Nucleus accumbens (tissue), 56 donors: ENCODE measurements at places on chromosomes 4 and X.
A peak's percentile ranks its signal among the peaks of the same experiment; 100 is the strongest.

GRCh38 chrX:130304587-130305368 is 34.9 kb upstream of the SLC25A14 start:
- DNase-seq: no peak

GRCh38 chr4:41281038-41281634 is 24.4 kb downstream of the UCHL1 start:
- no peak for DNase-seq

- DNase-seq: peak; percentile 15
These were observed 62.5 kb downstream of the WFS1 start for GRCh38 chr4:6332042-6332668.

DNA sequence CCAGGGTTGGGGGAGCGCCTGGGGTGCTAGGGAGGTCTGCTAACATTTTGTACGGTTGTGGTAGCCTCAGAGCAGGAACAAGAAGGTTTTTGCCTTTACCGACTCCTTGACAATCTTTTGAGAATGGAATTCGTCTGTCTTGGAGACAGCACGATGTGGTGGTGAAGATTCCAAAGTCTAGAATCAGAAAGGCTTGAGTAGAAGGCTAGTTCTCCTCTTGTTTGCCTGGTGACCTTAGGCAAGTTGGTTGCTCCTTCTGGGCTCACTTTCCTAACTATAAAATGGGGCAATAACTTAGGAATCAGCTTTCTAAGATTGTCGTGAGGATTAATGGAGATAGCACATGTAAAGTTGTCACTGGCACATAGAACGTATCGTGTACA is 741 bp downstream of the FAM47E start:
- DNase-seq: no peak

DNA sequence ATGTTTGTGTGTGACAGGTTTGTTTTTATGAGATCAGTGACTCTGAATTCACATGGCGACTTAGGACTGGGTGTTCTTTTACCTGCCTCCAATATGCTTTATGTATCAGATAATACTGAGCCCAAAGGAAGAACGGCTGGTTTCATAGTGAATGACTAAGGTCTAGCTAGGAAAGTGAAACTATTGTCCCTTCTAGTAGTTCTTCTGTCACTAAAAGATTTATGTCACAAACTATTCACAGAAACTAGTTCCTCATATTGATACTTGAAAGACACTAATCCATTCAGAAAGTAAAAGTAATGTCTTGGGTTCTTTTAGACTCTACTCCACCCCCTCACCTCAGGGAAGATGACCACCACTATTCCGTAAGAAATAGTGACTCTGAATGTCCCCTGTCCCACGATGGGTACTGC is 81.7 kb downstream of the EGF start:
- DNase-seq: no peak

- DNase-seq: no peak
These were observed 54.5 kb upstream of the GRIA2 start for GRCh38 chr4:157165935-157166610.

DNA sequence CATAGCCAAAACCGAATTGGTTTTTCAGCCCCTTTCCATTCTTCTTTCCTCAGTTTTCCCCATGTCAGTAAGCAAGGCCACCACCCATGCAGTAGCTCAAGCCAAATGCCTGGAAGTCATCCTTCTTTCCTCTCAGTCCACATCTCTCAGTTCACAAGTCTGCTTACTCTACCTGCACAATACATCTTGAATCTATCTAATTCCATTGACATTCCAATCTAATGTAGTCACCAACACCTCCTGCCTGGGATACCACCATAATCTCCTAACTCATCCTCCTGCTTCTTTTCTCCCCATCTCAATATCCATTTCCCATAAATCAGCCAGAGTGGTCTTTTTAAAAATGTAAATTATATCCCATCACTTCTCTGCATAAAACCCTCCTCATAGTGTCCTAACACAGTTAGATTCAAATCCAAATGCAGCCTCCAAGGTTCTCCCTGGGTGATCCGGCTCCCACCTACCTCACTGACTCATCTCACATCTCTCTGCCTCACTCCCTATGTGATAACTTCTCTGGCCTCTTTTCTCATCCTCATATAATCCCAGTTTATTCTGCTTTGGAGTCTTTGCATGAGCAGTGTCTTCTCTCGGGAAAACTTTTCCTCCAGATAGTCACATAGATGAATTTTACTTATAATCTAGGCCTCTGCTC is 26.9 kb downstream of the KCNIP4 start:
- DNase-seq: no peak

DNA sequence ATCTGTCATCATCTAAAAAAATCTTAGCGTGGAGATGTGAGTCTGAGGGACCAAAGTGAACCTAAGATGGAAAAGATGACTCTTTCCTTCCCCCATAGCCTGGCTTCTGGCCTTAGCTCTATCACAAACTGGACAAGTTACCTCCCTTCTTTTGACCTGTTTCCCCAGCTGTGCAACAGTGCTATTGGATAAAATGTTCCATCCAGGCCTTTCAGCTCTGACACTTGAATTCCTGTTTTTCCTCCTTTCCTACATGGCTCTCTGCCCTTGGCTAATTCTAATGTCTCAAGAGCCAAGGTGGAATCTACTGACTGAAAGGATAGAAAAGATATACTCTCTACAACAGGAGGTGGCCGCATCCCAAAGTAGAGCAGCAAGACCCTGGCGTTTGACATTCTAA is 84.5 kb upstream of the ARHGEF9 start:
- no peak for DNase-seq

- no peak for DNase-seq
These were observed 146.6 kb downstream of the PPA2 start for GRCh38 chr4:105327222-105327621.

GRCh38 chr4:112511093-112511802 is 4.7 kb downstream of the NEUROG2 start:
- DNase-seq: no peak

DNA sequence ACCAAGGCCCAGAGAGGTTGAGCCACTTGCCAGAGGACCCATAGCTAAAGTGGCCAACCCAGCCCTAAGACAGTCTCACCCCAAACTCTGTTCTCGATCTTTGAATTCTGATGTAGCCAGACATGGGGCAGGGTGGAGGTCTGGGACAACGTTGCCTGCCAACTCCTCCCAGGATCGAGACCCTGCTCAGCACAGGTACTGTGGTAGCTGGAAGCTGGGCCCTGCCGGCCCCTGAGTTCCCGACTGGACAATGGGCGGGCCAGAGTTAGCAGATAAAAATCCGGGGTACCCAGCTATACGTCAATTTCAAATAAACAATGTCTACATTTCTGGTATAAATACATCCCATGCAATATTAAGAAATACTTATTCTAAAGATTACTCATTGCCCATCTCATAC is 35.3 kb downstream of the ADRA2C start:
- no peak for DNase-seq

- DNase-seq: no peak
These were observed 191.0 kb downstream of the CCSER1 start for GRCh38 chr4:90318193-90318592.

- DNase-seq: no peak
These were observed 49.3 kb downstream of the APELA start for GRCh38 chr4:164926301-164926700.

DNA sequence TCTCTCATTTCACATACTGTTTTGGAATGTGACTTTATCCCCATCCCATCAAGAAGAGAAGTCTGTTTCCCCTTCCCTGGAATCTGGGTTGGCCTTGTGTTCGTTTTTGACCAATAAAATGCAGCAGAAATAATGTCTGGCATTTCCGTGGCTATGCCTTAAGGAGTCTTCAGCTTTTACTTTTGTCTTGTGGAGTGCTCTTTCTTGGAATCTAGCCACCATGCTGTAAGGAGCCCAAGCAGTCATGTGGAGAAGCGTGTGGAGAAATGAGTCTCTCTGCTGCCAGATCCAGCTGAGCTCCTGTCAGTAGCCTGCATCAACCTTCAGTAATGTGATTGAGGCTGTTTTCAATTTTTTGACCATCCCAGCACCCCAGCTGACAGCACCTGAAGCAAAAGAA is 84.4 kb upstream of the ARMCX2 start:
- DNase-seq: no peak

GRCh38 chrX:2582667-2583066 is 81.9 kb upstream of the DHRSX start:
- no peak for DNase-seq
